ENCODE measurements at places on chromosomes 1 and 21.

DNA sequence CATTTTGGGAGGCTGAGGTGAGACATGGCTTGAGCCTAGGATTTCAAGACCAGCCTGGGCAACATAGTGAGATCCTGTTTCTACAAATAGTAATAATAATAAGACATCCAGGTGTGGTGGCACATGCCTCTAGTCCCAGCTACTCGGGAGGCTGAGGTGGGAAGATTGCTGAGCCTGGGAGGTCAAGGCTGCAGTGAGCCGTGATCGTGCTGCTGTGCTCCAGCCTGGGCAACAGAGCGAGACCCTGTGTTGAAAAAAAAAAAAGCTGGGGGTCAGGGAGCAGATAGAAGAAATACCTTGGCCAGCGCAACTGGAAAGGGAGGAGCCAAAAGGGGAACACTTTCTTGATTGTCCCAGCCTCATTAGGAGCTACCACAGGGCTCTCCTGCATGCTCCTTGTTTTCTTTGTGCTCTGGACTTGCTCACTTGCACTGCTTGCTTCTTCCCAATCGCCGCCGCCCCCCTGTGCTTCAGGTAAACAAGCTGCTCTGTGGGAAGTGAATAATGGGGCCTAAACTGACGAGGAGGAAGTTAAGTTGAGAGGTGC, 31.1 kb downstream of the PBX1 start:
- DNase-seq: peak; percentile 51

DNA sequence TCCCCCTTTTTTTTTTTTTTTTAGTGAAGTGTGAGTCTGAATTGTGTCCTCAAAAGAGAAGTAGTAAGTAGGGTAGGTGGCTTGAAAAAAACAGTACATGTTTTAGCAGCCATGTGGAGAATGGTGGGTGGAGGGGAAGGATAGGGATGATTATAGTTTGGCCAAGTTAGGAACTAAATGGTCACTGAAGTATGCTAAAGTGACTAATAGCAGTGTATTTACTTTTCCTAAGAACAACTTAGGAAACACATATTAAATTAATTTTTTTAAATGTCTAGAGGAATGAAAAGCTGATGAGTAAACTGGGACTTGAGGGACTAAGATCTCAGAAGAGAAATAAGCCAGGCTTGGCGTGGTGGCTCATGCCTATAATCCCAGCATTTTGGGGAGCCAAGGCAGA, 55.5 kb downstream of the PLA2G4A start:
- no peak for DNase-seq

DNA sequence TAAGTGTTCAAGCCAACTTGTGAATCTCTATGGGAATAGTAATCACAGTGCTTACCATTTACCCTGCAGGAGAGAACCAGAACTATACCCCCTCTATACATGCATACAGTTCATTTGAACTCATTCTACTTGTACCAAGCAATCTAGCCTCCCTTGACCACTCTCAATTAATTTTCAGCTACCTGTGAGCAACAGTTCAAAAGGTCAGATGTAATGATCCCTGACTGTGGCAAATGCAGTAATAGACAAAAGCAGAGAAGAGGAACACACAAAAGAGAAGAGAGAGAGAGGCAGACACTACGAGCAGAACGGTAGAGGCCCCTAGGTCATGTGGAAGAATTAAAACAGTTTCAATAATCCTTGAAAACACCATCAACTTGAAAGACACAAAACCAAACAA, 52.8 kb downstream of the FMO4 start:
- peak; percentile 71 for DNase-seq

- no peak for DNase-seq
Observed at GRCh38 chr1:111154021-111154999, 14.3 kb downstream of the CEPT1 start.

- no peak for DNase-seq
Observed at GRCh38 chr1:177282976-177283375, 112.2 kb downstream of the BRINP2 start.

Measured in renal cortical epithelial cell (primary cell).